ENCODE measurements at places on chromosomes 13 and 19. TPM values are rescaled to one million over a fixed set of nuclear protein-coding genes. Genes with fewer than 3 reads are reported as not detected.

The AXL gene
- 254 TPM for total RNA-seq

The ACER1 gene
- total RNA-seq = not detected

The TEX101 gene
- total RNA-seq = not detected

The CBARP gene
- total RNA-seq = 4.6 TPM

The PSG3 gene
- not detected for total RNA-seq

The SLC1A6 gene
- total RNA-seq = not detected

The HS6ST3 gene
- total RNA-seq = not detected

DNA sequence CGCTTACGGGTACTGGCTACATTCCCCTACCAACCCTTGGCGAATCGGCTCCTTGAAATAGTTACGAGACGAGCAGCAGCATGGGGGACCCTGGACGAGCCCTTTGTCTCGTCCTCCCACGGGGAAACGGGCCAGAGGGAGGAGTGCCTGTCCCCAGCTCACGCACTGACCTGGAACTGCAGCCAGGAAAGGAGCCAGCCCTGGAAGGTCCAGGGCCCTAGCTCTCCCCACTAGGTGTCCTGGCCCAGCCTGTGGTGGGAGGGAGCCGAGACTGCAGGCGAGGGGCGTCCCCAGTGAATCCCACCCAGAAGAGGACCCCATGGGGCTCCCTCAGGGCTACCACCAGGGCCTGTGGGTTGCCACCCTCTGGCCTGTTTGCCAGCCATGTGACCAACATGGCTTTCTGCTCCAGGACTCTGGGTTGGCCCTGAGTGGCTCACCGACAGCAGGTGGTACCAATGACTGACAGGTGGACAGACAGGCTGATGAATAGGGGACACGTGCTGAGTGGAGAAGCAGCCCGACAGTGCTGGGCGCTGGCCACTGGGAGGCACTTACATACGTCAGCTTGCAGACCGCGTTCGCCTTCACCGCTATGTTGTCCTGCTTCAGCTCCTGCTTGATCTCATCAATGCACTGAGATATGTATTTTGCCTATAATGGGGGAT, 13.2 kb downstream of the AP3D1 start:
- no peak for DNase-seq

DNA sequence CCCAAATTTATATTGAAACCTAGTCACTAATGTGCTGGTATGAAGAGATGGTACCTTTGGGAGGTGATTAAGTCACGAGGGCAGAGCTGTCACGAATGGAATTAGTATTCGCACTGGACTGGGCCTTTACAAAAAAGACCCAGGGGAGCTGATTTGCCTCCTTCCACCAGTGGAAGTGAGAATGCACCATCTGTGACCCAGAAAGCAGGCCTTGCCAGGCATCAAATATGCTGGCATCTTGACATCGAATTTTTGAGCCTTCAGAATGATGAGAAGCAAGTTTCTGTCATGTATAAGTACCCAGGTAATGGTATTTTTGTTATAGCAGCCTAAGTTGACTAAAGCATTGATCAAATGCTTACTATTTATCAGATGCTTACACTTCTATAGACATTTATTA, 373.6 kb downstream of the FGF14 start:
- no peak for DNase-seq

GRCh38 chr13:71464686-71465085, 402.3 kb downstream of the DACH1 start:
- no peak for DNase-seq

- peak; percentile 12 for DNase-seq
Observed at GRCh38 chr13:71879129-71879535, 12.1 kb upstream of the DACH1 start.

GRCh38 chr19:41709951-41710645, 1.7 kb downstream of the CEACAM5 start:
- no peak for DNase-seq

GRCh38 chr13:113448885-113449692, 4.2 kb downstream of the ADPRHL1 start:
- DNase-seq = peak; percentile 86

GRCh38 chr19:18675779-18676178, 7.7 kb upstream of the CRTC1 start:
- DNase-seq = no peak

DNA sequence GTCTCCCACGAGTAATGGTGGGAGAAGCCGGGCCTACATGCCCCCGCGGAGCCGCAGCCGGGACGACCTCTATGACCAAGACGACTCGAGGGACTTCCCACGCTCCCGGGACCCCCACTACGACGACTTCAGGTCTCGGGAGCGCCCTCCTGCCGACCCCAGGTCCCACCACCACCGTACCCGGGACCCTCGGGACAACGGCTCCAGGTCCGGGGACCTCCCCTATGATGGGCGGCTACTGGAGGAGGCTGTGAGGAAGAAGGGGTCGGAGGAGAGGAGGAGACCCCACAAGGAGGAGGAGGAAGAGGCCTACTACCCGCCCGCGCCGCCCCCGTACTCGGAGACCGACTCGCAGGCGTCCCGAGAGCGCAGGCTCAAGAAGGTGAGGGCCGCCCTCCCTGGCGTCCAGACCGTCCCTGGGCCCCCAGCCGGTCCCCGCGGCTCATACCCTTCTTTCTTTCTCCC, 1.4 kb upstream of the USF2 start:
- peak; percentile 18 for DNase-seq

DNA sequence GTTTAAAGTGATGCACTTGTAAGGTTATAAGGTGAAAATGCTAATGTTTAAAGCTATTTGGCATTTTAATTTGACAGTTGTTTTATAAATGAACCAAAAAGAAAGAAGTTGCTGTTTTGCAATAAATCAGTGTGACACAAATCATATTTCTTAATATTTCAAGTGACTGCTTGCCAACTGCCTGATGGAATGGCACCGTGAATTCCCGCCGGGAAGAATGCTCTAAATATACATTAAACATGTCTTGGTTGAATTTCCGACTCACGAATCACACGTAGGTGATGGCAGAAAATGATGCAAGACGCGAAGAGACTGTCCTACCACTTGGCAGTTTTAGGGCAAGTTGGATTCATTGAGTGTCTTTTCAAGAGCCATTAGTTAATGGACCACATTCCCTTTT, 3.1 kb upstream of the GJB2 start:
- no peak for DNase-seq

- no peak for DNase-seq
Observed at GRCh38 chr19:33948651-33949335, 152.1 kb downstream of the KCTD15 start.

GRCh38 chr13:34391076-34391475, 551.0 kb upstream of the NBEA start:
- DNase-seq = peak; percentile 74

DNA sequence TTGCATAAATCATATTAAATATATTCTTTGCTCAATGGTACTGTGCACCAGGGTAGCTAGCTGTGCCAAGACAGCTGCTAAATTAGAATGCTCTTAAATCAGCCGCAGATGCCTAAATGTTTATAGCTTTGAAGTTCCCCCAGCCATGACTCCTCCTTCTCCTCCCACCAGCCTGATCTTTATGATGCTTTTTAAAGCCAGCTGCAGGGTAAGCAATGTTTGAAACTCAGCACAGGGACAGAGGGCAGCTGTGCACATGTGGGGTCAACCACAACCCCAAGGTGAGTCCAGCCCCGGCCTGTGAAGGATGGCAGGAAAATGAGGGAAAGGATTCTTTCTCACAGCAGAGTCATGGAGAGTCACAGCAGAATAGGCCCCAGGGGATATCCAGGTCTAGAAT, 635.7 kb downstream of the UQCRFS1 start:
- DNase-seq = no peak

DNA sequence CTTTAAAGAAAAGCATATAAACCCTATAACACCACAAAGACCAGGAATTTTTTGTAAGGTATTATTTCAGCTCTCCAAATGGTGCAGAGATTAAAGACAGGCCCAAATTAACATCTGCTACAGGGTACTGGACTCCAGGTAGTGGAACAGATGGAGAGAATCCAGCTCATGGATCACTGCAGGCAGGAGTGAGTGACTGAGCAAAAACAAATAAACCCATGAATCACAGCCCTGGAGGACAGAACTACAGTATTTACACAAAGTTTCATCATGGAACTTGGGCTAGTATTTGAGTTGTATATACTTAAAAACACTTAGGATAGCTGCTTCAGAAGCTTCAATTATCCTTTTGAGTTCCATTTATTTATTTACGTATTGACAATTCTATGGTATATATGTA, 132.8 kb upstream of the SPRY2 start:
- DNase-seq = peak; percentile 72

DNA sequence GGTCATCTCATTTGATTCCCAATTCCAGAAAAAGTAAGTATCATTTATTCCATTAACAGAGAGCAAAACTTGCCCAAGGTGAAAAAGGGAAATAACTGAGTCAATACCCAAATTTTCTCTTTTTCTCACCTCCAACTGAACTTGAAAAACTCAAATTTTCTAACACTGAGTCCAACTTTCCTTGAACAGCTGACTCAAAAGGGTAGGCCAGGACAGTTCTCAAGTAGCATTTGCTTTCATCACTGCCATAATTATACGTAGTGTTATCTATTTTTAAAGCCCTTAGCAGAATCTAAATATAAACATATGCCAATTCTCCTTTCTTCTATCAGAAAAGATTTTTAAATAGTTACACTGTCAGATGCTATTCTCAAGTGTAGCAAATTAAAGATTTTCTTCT, 3.5 kb downstream of the N4BP2L2 start:
- DNase-seq = peak; percentile 22

DNA sequence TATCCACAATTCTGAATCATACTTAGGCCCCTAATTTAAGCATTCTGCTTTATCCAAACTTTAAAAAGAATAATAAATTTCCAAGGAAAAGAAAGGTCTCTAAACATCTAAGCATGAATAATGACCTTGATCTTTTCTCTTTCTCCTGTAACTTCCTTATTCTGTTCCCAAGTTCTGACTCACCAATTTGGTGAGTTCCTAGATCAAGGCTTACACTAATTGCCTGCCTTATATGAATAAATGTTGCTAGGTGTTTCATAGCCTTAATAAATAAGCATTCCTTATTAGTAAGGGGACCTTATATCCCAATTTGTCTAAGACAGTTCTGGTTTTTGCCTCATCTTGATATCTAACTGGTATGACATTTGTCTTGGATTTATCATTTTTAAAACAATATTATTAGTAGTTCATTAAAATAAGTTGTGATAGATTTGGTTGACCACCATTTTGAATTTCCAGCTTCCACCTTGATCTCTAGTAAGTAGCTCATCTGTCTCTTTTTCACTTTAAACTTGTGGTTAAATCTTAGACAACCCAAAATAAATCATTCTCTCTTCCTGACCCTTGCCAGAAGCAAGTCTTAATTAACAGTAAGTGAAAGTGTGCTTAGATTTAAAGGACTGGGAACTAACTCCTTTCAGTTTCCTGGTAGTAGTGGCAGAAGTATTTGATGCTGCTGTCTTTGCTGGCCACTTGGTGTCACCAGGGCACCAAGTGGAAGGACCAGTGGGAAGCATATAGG, 121.2 kb upstream of the MLNR start:
- DNase-seq = no peak

- peak; percentile 22 for DNase-seq
Observed at GRCh38 chr19:485077-485476, 11.2 kb upstream of the MADCAM1 start.

Data from LHCN-M2 (cell line).